ENCODE measurements at places on chromosomes 3 and 15.

- DNase-seq, result no peak
Observed at GRCh38 chr3:124605781-124606579, 124.3 kb upstream of the UMPS start.

DNA sequence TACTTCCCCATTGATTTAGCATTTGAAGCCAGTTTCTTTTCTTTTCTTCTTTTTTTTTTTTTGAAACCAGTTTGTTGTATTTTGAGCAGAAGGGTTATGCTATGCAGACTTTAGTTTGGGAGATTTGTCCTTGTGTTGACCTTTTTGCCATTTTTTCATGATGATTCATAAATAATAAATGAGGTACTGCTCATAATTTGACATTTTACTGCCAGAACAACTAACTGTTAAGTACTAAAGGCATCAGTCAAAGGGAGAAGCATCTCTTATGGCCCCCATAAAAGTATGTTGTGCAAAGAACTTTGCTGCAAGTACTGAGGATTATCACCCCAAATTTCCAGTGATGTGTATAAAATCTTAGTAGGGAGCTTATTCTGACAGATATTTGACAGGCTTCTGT lies 1.7 kb upstream of the GPR87 start:
- no peak for DNase-seq

DNA sequence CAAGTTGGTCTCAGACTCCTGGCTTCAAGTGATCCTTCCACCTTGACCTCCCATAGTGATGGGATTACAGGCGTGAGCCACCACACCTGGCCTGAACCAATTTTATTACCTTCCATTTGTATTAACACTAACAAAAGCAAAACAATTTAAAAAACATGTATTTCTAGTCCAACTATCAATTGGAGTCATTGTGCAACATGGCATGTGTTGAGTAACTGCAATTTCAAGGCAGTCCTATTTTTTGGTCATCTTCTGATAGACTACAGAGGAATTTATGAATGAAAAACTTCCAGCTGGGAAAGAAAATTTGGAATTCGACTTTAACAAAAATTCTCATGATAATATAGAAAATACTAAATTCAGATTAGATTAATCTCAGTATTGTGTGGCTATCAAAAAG lies 16.8 kb downstream of the SPTSSB start:
- no peak for DNase-seq

GRCh38 chr3:128489927-128490649 lies 2.9 kb downstream of the GATA2 start:
- no peak for DNase-seq

GRCh38 chr15:95134431-95135110 lies 903.2 kb downstream of the MCTP2 start:
- DNase-seq, result no peak

DNA sequence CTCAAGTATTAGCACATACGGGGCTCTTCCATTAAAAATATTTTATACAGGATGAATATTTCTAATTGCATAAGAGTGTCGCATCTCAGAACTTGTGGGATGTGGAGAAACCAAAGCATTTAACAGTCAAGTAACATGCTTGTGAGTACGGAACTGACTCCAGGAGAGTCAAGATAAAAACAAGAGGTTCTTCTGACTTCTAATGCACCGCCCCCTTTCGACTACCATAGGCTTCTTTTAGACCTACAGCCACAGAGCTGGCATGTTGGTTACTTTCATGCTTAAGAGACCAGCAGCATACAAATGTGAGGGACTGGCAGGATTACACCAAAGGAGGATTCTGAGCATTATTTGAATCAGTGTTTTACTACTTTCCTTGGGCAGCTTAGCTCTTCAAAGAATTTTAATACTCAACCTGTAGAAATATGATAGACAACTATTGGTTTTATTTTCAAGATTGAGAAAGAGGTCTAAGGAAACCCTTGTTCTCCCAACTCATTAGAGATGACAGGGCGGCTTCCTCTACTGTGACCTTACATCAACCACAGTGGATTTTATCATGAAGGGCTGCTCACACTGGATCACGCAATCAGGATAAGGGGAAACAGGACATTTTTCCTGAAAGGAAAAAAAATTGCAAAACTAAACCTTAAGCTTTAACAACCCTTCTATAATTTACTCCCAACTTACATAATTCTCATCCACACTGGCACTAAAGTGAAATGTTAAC lies 14.0 kb downstream of the ETV5 start:
- no peak for DNase-seq

- DNase-seq, result no peak
Observed at GRCh38 chr3:157297328-157297915, 137.5 kb upstream of the CCNL1 start.

Measured in NCI-H1436 (cell line).